ENCODE measurements at places on chromosomes 16 and 17.

DNA sequence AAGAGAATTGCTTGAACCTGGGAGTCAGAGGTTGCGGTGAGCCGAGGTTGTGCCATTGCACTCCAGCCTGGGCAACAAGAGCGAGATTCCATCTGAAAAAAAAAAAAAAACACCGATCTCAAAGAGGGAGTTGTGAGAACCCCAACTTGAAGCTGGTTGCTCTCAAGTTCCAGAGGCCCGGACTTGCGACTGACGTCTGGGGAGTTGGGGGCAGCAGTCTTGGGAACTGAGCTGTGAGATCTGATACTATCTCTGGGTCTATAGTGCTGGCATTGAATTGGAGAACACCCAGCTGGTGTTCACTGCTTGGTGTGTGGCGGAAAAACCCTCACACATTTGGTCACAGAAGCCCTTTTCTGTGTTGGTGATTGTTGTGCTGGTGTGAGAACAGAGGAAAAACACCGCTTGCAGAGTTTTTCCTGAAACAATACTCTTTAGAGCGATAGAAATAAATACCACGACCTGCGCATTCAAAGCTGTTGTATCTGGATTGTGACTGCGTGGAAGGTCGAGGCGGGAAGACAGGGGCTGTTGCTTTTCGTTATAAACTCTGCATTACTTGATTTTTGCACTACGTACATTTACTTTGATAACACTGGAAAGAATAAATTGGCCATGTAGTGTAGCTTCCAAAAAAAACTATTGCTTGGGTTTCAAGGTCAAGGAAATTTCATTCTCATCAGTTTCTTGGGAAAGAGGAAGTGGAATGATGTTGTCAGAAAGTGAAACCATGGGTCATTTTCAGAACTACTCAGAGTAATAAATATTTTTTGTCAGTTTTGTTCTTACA is 8.8 kb downstream of the SCIMP start:
- no peak for DNase-seq

DNA sequence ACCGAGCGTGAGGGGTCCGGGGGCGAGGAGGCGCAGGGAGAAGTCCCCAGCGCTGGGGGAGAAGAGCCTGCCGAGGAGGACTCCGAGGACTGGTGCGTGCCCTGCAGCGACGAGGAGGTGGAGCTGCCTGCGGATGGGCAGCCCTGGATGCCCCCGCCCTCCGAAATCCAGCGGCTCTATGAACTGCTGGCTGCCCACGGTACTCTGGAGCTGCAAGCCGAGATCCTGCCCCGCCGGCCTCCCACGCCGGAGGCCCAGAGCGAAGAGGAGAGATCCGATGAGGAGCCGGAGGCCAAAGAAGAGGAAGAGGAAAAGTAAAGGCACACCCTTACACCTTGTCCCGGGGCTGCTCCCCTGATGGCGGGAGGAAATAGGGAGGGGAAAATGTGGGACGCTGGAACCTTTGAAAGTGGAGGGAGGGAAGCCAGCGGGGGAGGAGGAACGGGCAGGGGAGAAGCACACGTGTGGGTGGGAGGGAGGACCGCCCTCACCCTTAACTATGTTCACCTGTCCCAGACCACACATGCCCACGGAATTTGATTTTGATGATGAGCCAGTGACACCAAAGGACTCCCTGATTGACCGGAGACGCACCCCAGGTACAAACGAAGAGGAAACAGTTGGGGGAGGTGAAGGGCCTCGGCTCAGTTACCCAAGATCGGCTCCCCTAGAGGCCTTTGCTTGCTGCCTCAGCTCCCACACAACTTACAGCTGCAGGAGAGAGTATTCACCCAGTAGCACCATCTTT is 916 bp downstream of the PAGR1 start:
- DNase-seq: no peak

- DNase-seq: no peak
Observed at GRCh38 chr17:45092911-45093430, 31.9 kb downstream of the NMT1 start.

- DNase-seq: peak; percentile 81
Observed at GRCh38 chr17:32909787-32910369, 18.1 kb upstream of the TMEM98 start.

- no peak for DNase-seq
Observed at GRCh38 chr17:14152721-14153120, 83.4 kb downstream of the COX10 start.

- no peak for DNase-seq
Observed at GRCh38 chr17:80825471-80826345, 165.9 kb upstream of the CHMP6 start.

DNA sequence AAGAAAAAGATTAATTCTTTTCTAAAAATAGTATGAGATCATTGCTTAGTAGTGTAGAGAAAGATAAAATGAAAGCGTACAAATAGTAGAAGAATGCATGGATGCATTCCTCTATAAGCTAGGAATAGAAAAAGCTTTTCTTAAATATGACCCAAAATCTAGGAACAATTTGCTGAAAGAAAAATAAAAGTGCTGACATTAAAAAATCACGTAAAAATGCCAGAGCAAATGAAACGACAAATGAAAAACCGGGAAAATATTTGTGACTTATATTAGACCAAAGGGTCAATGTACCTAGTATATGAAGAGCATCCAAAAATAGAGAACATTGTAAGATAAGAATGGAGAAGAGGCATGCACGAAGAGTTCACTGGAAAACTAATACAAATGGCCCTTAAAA is 149.5 kb upstream of the MON1B start:
- no peak for DNase-seq

GRCh38 chr16:12589676-12590075 is 214.0 kb downstream of the CPPED1 start:
- no peak for DNase-seq

DNA sequence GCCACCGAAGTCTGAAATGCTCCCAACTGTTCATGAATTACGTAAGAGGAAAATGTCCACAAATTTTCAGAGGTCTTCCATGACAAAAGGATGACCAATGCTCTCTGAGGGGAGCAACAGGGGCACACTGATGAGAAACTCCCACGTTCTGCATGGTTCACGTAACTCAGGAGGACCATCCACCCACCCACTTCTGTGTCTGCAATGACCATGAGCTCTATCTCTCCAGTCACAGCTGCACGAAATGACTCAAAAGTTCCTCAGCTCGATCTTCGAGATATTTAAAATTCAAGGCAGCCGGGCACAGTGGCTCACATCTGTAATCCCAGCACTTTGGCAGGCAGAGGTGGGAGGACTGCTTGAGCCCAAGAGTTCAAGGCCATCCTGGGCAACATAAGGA is 15.8 kb downstream of the WDR45B start:
- DNase-seq: no peak

- DNase-seq: no peak
Observed at GRCh38 chr17:382644-383533, 30.3 kb upstream of the RPH3AL start.

GRCh38 chr17:52709724-52710123 is 551.2 kb upstream of the CA10 start:
- DNase-seq: no peak

GRCh38 chr17:47949946-47950345 is 7.7 kb downstream of the PRR15L start:
- no peak for DNase-seq

DNA sequence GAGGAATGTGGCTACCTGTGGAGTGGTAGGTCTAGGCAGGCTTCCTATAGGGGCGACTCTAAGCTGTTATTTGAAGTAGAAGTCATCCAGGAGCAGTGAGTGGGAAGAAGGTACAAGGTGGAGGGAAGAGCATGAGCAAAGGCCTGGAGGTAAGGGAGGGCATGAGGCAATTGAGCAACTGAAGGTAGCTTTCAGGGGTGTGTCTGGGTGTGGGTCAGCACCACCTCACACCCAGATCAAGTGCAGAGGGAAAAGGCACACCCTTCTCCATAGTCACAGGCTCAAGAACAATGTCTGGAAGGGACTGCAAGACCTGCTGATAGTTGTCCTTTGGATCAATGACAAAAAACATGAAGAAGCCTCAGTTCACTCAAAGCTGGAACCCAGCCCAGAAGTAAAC is 46.5 kb upstream of the IRX6 start:
- no peak for DNase-seq

DNA sequence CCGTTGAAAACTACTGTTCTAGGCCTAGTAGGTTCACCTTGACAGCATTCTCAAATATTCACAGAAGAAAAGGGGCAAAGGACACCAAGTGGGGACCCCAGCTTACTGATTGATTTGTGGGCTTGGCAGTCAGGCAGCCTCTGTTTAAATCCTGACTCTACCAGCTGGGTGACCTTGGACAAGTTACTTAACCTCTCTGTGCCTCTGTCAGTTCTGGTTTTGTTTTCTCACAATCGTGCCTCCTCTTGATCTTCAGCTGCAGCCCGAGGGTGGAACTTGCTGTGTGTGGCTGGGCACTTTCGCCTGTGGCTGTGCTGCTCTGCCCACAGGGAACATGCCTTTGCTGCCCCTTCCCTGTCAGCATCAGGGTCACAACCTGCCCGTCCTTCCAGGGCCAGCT is 17.8 kb downstream of the RAP1GAP2 start:
- DNase-seq: no peak

DNA sequence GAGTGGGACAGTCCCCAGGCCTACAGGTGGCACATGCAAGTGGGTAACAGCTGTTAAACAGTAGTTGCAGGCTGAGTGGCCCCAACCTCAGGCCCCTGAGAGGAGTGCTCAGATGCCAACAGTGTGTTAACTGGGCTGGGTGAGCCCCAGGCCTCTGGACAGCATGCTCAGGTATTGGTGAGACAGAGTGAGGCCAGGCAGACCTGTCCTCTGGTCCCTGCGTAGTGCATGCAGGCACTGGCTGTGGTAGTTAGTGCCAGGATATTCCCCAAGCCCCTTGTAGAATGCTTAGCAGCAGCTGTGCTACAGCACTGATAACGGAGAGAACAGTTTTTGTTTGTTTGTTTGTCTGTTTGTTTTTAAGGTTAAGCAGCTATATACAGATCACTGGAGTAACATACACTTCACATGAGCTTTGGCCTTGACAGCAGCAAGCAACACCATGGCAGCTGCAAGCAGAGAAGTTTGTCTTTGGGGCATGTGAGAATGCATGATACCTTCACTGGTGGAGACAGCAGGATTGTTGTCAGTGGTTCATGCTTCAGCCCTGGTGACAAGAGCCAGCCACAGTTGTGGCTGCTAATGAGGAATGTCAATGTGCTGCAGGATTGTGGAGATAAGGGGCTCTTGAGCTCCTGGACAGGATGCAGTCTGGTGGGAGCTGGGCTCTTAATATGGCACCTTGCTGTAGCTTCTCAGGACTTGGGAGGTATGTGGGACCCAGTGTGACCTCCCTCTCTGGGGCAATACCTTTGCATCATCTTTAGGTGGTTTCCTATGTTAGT is 614.4 kb downstream of the CDH11 start:
- no peak for DNase-seq

DNA sequence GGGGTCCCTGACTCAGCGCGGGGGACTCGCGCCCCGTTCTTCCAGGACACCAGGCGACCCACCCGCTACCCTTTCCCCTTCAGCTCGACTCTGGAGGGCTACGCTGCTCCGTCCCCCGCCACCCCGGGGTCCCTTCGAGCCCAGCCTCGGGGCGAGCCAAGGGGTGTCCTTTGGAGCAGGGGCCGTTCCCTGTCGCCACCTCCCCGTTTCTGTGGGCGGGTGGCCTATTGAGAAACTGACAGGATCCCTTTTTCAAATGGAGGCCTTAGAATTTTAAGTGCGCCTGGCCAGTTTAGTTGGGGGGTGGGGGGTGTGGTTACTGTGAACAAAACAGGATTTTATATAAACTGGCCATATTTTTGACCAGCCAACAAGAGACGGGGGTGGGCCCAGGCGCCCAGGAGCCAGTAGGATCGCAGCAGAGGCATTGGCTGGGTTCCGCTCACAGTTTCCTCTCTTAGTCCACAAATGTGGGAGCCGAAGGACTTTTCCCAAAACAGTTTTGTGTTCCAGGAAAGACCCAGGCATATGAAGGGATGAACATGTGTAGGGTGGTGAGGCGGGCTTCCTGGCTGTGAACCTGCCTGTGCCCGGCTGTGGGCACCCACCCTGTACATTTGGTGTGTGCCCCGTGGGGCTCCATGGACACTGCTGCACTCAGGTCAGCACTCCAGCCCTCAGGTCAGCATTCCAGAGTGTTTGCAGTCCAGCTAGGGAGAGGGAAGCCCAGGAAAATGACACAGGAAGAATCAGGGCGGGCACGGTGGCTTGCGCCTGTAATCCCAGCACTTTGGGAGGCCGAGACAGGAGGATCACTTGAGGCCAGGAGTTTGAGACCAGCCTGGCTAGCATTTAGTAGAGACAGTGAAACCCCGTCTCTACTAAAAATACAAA is 722 bp upstream of the TIMP2 start:
- no peak for DNase-seq

- DNase-seq: no peak
Observed at GRCh38 chr17:18850679-18851078, 7.3 kb upstream of the PRPSAP2 start.

- DNase-seq: no peak
Observed at GRCh38 chr17:27667656-27668487, 36.9 kb downstream of the LGALS9 start.

- DNase-seq: no peak
Observed at GRCh38 chr17:48561884-48562810, 16.0 kb downstream of the HOXB4 start.
